Caudate nucleus (tissue), 63 donors: ENCODE measurements at places on chromosomes 2 and 18.

GRCh38 chr2:74201196-74201595, 2.8 kb downstream of the MTHFD2 start:
- DNase-seq: no peak

DNA sequence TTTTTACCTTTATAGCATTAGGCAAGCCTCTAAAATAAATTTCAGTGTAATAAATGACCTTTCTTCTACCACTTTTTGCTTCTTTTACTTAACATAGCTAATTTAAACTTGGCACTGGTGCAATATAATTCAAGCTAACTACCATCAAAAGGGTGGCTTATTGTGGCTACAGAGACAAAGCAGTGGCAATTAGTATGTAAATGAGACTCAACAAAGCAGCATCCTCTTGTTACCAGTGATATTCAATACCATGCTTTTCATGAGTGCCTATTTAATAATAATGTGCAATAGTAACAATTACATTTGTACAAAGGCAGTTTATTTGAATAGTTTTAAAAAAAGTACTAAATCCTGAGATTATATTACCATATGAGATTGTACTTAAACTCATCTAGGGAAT, 93.4 kb downstream of the SOS1 start:
- no peak for DNase-seq

- DNase-seq: peak; percentile 79
Observed at GRCh38 chr18:45690975-45691815, 32.8 kb upstream of the SLC14A1 start.

DNA sequence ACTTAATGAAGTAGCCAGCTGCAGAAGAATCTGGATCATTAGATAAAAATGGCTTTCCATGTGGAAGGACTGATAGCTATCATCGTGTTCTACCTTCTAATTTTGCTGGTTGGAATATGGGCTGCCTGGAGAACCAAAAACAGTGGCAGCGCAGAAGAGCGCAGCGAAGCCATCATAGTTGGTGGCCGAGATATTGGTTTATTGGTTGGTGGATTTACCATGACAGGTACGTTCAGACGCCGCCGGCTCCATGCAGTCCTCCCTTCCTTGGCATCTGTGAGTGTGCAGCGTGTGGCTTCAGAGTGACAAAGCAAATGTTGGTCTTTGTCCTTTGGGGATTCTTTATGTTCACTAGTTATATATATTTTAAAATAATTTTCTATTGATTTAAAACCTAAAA, 1.8 kb downstream of the SLC5A7 start:
- no peak for DNase-seq
